ENCODE measurements at places on chromosomes 16 and 17. TPM values are rescaled to one million over a fixed set of nuclear protein-coding genes. Genes with fewer than 3 reads are reported as not detected.

- H3K27ac ChIP-seq, result no peak overlapping the region
- no peak for DNase-seq
- no peaks in the 10 kb centered on the region for H3K36me3 ChIP-seq
- H3K4me3 ChIP-seq, result no peak overlapping the region
- no peaks in the 10 kb centered on the region for H3K27me3 ChIP-seq
- no peaks in the 10 kb centered on the region for H3K4me1 ChIP-seq
Observed at GRCh38 chr16:46845952-46846351, 15.0 kb upstream of the C16orf87 start.

GRCh38 chr17:17570798-17571716 is 20.5 kb downstream of the PEMT start:
- H3K27ac ChIP-seq, result no peak overlapping the region
- peak; percentile 78 for DNase-seq
- no peaks in the 10 kb centered on the region for H3K36me3 ChIP-seq
- no peaks in the 10 kb centered on the region for H3K27me3 ChIP-seq

GRCh38 chr17:30915833-30916611 is 5.7 kb upstream of the ADAP2 start:
- H3K27me3 ChIP-seq, result no peaks in the 10 kb centered on the region
- no peaks in the 10 kb centered on the region for H3K4me1 ChIP-seq
- no peaks in the 10 kb centered on the region for H3K36me3 ChIP-seq
- H3K27ac ChIP-seq, result no peak overlapping the region

- peaks cover 28% of the 10 kb centered on the region for H3K4me1 ChIP-seq
- H3K4me3 ChIP-seq, result no peak overlapping the region
- no peaks in the 10 kb centered on the region for H3K27me3 ChIP-seq
- H3K27ac ChIP-seq, result no peak overlapping the region
Observed at GRCh38 chr17:17940441-17940911, 31.7 kb downstream of the TOM1L2 start.

Gene TRPV3
- total RNA-seq, result 2.2 TPM

Gene HOXB5
- 0.20 TPM for total RNA-seq
